ENCODE measurements at places on chromosomes 2 and 18. TPM values are rescaled to one million over a fixed set of nuclear protein-coding genes. Genes with fewer than 3 reads are reported as not detected.

OTOS gene
- total RNA-seq: not detected

REG1B gene
- not detected for total RNA-seq

TUBA3D gene
- total RNA-seq: not detected

AKAIN1 gene
- total RNA-seq: not detected

CLASP1 gene
- total RNA-seq: 50.1 TPM

RNF152 gene
- not detected for total RNA-seq

ACMSD gene
- total RNA-seq: not detected

FIGN gene
- total RNA-seq: not detected

ASXL3 gene
- total RNA-seq: not detected

LPIN1 gene
- 58.4 TPM for total RNA-seq

DCDC2C gene
- not detected for total RNA-seq

FZD7 gene
- total RNA-seq: 0.63 TPM

GPR155 gene
- 43.8 TPM for total RNA-seq

TEKT4 gene
- not detected for total RNA-seq

PCARE gene
- total RNA-seq: not detected

ASPRV1 gene
- total RNA-seq: 1.3 TPM

ELOA2 gene
- not detected for total RNA-seq

KCTD1 gene
- 4.2 TPM for total RNA-seq

PAX8 gene
- total RNA-seq: 1.9 TPM

IL37 gene
- total RNA-seq: not detected

UBE2F gene
- total RNA-seq: 93.4 TPM

LOXL3 gene
- 0.07 TPM for total RNA-seq

GYPC gene
- total RNA-seq: 203 TPM

MAB21L4 gene
- total RNA-seq: not detected

PLGLB1 gene
- total RNA-seq: 5.0 TPM

CD8B2 gene
- total RNA-seq: 0.05 TPM

IL36RN gene
- total RNA-seq: not detected

SRBD1 gene
- 21.5 TPM for total RNA-seq

SLC5A7 gene
- not detected for total RNA-seq

INPP1 gene
- 5.4 TPM for total RNA-seq

GPR39 gene
- total RNA-seq: not detected

CREB1 gene
- total RNA-seq: 83.4 TPM

DES gene
- not detected for total RNA-seq

REV1 gene
- total RNA-seq: 34.2 TPM

DHX57 gene
- 9.3 TPM for total RNA-seq

STON1 gene
- total RNA-seq: 1.4 TPM

SERPINB4 gene
- not detected for total RNA-seq

PID1 gene
- total RNA-seq: not detected

HPCAL1 gene
- 77.8 TPM for total RNA-seq

COL4A3 gene
- not detected for total RNA-seq

ABCG8 gene
- total RNA-seq: not detected
